ENCODE measurements at places on chromosomes 6 and 20.
A peak's percentile ranks its signal among the peaks of the same experiment; 100 is the strongest.

- no peak for DNase-seq
Observed at GRCh38 chr20:59448851-59449444, 148.5 kb downstream of the EDN3 start.

DNA sequence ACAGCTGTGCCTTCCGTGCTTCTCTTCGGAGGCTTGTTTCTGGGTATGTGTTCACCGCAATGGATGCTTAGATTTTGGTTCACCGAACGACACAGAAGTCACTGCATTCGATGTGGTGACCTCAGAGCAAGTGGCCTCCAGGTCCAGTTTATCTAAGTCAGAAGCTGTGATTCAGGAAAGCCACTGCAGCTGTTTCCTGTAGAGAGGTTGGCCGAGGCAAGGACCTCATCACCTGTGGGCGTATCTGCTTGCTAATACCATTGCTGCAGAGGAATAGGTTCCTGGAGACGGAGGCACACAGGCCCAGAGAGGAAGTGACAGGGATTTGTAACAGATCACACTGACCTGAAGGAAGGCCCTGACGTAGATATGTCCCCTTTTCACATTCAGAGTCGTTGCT, 82.7 kb downstream of the FARS2 start:
- no peak for DNase-seq

- DNase-seq = no peak
Observed at GRCh38 chr20:37323985-37324384, 22.0 kb upstream of the SRC start.

DNA sequence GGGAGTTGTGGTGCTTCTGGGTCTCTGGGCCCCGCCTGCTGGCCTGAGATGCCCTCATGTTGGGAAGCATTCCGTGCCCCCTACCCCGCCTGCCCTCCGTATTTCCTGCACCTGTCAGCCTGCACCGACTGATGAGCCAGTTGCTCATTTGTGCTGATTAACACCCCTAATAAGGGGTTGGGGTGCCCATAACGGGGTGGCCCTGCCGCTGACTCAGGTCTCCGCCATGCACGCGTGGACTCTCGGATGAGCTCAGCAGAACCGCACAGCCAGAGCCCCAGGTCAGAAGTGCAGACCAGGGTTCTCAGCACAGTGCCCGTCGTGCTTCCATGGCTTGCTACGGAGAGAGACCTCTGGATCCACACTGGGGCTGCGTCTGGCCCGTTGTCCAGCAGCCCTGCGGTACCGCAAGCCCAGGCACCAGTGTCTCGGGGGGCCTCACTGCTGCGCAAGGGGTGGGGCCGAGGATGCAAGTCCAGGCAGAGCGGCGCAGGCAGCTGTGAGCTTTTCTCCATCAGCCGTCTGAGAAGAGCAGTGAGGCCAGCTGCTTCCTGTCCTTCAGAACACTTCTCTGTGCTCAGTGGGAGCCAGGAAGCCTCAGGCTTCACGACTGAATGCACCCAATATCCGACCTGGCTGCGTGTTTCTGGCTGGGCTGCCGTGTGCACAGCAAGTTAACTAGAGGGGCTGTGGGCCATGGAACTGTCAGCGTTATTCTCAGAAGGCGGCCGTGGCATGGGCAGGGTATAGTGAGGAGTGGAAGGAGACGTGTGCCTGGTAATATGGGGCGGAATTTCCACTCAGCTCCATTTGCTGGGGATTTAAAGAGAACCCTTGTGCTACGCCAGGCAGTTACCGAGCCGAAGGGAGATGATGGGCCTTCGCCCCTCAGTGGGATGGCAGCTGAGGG, 18.6 kb downstream of the MTG2 start:
- peak; percentile 68 for DNase-seq

DNA sequence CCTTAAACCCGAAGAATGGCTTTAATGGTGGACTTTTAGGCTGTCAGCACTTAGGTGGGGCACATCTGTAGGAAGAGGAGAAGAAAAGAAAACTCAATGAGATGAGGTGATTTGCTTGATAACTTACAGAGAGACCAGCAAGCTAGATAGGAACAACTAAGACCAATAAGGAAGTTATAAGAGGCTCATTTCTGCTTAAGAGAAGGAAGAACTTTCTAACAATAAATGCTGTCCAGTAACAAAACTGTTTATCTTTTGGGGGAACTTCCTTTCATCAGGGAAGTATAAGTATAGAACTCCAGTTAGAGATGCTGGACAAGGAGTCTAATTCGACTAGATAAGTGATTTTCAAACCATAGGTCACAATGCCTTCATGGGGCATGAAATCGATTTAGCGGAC, 107.2 kb upstream of the SIRPA start:
- no peak for DNase-seq

DNA sequence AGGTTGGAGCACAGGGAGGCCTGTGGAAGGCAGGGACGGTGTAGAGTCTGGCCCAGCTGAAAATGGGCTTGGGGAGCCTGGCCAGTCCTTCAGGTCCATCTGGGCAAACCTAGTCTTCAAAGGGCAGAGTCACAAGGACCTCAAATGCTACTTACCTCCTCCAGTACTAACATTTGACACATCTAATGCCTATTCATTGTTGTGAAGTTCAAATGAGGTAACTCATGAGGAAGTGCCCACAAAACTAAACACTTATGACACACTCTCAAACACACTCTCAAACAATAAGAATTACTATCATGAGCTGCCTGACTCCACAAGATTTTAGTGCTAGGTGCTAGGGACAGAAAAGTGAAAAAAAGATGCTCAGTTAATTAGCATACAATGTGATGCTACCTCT, 27.1 kb downstream of the DAAM2 start:
- no peak for DNase-seq

GRCh38 chr6:113901482-113901881, 44.3 kb downstream of the MARCKS start:
- no peak for DNase-seq

GRCh38 chr6:41049521-41049920, 3.5 kb upstream of the APOBEC2 start:
- DNase-seq = no peak

- peak; percentile 86 for DNase-seq
Observed at GRCh38 chr6:134676307-134677281, 273.3 kb downstream of the ALDH8A1 start.

DNA sequence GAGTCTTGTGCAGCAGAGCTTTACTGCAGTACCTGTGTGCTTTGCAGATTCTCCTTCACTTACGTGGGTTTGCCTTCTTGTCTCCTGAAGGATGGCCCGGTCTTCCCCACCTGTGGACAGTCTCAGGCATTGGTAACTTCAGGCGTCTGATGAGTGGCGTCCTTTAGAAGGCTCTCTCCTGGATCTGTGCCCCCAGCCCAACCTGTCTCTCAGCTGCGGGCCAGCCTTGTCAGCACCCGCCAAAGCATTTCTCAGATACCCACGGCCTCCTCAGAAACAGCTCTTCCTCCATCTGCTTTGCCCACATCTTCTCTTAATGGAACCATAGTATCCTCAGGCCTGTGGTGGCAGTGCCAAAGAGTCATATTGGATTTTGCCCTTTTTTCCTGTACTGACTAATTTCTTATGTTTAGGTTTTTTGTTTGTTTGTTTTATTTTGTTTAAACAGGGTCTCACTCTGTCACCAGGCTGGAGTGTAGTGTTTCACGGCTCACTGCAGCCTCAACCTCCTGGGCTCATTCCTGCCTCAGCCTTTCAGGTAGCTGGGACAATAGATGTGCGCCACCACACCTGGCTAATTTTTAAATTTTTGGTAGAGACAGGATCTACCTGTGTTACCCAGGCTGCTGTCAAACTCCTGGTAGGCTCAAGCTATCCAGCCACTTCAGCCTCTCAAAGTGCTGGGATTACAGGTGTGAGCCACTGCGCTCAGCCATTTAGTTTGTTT, 96.6 kb downstream of the ARID1B start:
- DNase-seq = peak; percentile 79

- DNase-seq = no peak
Observed at GRCh38 chr6:89590133-89590532, 48.4 kb downstream of the LYRM2 start.

GRCh38 chr6:788058-788457, 95.1 kb upstream of the EXOC2 start:
- DNase-seq = no peak

GRCh38 chr20:37020636-37021035, 69.1 kb upstream of the SAMHD1 start:
- no peak for DNase-seq

DNA sequence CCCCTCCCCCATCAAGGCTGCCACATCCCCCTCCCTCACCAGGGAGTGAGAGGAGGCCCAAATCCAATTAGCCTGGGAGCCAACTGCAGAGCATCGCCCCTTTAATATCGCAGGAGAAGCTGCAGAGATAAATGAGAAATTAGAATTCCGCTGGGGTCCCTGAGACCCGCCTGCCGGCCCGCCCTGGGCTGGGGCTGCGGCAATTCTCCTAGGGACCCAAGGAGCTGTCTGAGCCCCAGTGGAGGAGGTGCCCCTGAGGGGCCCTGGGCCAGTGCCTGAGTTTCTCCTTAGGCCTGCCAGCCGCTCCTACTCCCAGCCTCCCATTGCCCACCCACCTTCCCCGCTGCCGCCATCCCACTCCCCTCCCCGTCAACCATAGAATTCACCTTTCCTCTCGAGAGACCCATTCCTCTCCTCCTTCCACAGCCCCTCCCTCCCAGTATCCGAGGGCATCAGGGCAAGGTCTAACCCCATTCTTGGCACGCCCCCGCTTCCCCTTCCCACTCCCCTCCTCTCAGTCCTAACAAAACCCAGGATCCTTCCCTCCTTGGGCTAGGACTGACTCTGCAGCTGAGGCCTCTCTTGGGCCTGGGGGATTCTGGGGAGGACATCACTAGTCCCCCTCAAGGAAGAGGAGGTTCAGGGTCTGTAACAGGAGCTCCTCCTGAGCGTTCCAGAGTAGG, 20.0 kb upstream of the CDH22 start:
- no peak for DNase-seq

DNA sequence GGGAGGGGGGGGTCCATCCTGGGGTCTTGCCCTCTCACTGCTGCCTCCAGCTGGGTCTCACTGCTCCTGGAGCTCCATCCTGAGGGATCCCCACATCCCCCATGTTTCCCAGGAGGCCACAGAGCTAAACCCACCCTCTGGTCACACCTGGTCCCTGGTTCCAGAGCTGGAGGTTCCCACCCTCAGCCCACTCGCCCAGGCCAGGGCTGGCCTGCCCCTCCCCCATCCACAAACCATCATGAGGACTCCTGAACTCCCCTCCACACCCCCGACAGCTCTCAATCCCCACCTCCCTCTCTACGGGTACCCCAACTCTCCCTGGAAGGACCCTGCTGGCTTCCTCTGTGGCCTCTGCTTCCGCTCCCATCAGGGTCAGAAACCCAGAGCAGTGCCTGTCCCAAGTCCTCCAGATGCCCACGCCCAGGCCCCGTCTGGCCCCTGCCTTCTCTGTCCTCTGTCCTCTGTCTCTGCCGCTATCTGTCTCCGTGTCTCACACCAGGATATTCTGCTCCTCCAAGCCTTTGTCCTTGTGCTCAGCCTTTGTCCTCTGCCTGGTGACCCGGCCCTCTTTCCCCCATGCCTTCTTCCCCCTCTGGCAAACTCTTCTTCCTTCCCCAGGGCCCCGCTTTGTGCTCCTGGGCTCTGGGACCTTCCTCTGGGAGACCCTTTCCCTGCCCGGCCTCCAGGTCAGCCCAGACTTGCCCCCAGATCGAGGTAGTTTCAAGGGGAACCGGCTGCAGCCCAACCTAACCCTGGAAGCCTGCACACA, 74.0 kb downstream of the SRC start:
- DNase-seq = no peak

DNA sequence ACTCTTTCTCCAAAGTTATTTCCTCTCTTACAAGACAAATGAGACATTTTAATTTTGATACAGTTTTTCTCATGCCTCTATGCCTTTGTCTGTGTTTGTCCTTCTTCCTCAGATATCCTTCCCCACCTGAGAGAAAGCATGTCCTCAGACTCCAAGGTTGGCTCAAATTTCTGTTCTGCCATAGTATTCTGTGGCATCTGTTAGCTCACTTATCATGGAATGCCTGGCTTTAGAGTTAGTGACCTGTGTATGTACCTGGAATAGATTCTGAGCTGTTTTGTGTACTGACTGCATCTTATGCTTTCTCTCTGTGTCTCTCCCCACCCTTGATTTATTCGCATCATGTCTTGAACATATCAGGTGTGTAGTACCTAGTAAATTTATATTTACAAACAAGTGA, 90.0 kb downstream of the CENPW start:
- no peak for DNase-seq

- DNase-seq = no peak
Observed at GRCh38 chr6:39330057-39330456, 7.6 kb upstream of the KCNK16 start.

DNA sequence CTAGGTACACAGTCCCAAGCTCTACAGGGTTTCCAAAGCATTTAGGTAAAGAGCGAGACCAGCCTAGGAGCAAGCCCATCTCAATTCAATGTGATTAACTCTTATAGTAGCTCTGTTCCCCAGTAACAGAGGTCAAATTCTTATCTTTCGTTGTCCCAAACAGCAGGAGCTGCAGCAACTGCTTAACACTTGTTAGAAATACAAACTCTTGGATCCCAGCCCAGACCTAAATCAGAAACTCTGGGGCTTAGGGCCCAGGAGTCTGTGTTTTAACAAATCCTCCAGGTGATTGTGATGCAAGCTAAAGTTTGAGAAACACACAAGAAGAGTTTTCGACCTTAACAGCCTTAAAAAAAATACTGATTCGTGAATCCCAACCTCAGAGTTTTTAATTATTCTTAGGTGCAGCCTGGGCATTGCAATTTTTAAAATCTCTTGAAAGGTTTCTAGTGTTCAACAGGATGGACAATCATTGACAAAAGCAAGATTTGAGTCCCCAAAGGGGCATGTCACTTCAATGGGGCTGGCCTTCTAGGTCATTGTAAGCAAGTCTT, 127.4 kb upstream of the HCRTR2 start:
- DNase-seq = no peak

DNA sequence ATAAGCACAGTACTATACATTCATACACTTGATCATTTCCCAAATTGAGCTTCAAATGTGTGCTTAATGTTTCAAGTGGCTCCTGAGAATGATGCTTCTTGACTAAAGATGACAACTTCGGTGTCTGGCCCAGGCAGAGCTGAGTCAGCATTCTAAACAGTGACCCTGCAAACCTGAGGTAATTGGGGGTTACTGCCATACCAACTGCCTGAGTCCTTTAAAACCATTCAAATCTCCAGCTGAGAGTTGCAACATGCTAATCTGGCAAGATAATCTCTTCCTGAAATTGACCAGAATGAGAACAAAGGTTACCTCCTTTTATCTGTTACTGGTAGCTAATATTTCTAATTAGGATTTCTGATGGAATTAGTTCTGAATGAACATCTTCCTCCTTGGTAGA, 8.2 kb downstream of the BACH2 start:
- DNase-seq = no peak

GRCh38 chr20:20548527-20549266, 163.7 kb downstream of the RALGAPA2 start:
- peak; percentile 96 for DNase-seq

GRCh38 chr20:46128310-46129151, 10.4 kb downstream of the CD40 start:
- DNase-seq = peak; percentile 60

GRCh38 chr20:62598761-62599194, 43.5 kb upstream of the SLCO4A1 start:
- DNase-seq = no peak

GRCh38 chr20:48797850-48798747, 29.7 kb downstream of the PREX1 start:
- DNase-seq = no peak

GRCh38 chr6:15087186-15087589, 158.7 kb upstream of the JARID2 start:
- DNase-seq = no peak

Data from G401 (cell line).